Activated naive CD4-positive, alpha-beta T cell treated with Interleukin-2 at 50 U/mL for 16 hours (primary cell): ENCODE measurements at places on chromosomes 11 and 22.

GRCh38 chr22:35721960-35722359, 4.3 kb downstream of the APOL5 start:
- DNase-seq = no peak

DNA sequence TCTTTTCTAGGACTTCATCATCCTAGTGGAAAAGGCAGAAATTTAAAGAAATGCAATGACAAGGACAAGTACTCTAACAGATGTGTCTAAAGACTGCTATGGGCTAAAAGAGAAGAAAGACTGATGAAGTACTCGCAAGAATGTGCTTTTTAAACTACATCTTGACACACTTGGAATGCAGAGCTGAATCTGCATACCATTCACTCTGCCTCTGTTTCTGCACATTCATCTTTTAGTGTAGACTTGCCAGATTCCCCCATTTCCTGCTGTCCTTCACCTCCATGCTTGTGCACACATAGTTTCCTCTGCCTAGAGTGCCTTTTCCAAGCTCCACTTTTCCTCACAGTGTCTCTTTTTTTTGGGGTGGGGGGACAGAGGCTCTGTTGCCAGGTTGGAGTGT, 239.0 kb upstream of the CCDC179 start:
- no peak for DNase-seq

DNA sequence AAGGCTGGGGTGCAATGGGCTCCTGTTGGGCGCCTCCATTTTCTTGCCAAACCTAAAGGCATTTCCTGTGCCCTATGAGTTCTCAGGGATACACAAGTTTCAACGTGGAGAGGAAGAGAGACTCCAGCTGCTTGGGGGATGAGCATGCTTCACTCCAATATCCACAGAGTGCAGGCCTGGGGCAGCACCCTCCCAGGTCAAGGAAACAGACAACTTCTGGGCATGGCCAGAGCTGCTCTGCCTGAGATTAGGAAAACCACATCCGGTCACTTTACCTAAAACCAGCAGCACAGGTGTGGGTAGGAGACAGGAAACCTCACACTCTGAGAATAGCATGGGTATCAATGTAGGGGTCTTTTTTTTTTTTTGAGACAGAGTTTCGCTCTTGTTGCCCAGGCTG, 28.7 kb downstream of the TMEM184B start:
- no peak for DNase-seq

- DNase-seq = peak; percentile 55
Measured at GRCh38 chr11:47514825-47515647, 37.9 kb downstream of the CELF1 start.

GRCh38 chr11:117883063-117883462, 6.6 kb upstream of the FXYD6 start:
- DNase-seq = no peak

- no peak for DNase-seq
Measured at GRCh38 chr11:10537600-10537999, 3.4 kb downstream of the RNF141 start.
